ENCODE measurements at places on chromosomes 3 and 15.

GRCh38 chr3:165800970-165801369, 36.3 kb downstream of the BCHE start:
- DNase-seq = no peak

DNA sequence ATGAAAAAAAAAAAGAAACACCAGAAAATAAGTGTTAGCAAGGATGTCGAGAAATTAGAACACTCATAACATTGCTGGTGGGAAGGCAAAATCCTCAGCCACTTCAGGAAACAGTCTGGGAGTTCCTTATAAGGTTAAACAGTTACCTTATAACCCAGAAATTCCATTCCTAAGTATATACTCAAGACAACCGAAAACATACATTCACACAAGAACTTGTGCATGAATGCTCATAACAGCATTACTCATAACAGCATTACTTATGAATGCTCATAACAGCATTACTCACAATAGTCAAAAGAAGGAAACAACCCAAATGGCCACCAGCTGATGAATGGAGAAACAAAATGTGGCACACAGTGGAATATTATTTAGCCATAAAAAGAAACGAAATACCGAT, 34.8 kb upstream of the DCP1A start:
- no peak for DNase-seq

GRCh38 chr3:27826448-27826847, 104.3 kb upstream of the EOMES start:
- DNase-seq = no peak

GRCh38 chr3:144516026-144516425, 544.4 kb downstream of the DIPK2A start:
- no peak for DNase-seq

GRCh38 chr3:48660800-48661400, 1.8 kb downstream of the CELSR3 start:
- no peak for DNase-seq

DNA sequence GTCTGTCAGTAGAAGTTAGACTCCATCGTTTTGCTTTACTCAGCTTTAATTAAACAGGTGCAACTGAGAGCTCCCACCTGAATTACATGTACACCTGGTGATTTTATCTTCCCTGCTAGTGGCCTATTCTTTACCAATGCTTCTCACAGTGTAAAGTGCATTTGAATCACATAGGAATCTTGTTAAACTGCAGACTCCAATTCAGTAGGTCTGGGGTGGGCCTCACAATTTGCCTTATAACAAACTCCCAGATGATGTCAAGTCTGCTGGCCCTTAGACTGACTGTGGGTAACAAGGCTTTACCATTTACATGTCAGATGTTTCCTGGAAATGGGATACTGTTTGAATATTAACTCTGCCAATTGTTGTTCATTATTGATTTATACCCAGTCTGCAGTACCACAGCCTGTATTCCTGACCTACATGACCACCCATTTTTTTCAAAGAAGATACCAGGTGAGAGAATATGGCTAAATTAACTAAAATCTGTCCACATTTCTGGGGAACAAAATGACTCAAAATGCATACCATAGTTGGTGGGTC, 37.2 kb downstream of the CMSS1 start:
- DNase-seq = no peak

GRCh38 chr3:142444343-142444742, 3.5 kb downstream of the XRN1 start:
- DNase-seq = no peak

GRCh38 chr3:50275996-50276761, 2.7 kb upstream of the LSMEM2 start:
- no peak for DNase-seq

- DNase-seq = no peak
Observed at GRCh38 chr15:89768071-89768500, 8.0 kb upstream of the MESP2 start.

GRCh38 chr3:32712506-32713055, 27.6 kb downstream of the CNOT10 start:
- no peak for DNase-seq

DNA sequence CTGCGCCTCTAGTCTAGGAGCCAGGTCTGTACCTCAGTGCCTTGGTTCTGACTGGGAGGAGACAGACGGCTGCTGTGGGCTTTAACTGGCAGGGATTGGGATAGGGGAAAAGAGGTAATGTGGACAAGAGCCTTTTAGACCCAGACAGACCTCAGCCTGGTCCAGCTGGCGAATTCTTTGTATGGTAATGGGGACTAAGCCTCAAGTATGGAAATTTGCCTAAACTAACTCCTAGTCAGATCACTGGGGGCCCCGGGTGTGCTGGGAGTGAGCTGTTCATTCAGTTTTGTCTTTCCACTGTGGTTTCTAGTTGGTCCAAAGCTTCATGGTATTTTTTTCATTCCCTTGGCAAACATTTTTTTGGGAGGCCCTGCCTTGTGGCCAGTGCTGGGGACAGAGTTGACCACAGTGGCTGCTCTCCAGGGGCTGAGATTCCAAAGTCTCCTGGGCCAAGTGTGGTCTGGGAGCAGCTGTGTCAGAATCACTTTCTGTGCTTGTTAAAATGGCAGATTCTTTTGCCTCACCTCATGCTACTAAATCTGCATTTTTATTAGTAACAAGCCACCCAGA, 261.4 kb upstream of the C2CD4B start:
- DNase-seq = no peak

DNA sequence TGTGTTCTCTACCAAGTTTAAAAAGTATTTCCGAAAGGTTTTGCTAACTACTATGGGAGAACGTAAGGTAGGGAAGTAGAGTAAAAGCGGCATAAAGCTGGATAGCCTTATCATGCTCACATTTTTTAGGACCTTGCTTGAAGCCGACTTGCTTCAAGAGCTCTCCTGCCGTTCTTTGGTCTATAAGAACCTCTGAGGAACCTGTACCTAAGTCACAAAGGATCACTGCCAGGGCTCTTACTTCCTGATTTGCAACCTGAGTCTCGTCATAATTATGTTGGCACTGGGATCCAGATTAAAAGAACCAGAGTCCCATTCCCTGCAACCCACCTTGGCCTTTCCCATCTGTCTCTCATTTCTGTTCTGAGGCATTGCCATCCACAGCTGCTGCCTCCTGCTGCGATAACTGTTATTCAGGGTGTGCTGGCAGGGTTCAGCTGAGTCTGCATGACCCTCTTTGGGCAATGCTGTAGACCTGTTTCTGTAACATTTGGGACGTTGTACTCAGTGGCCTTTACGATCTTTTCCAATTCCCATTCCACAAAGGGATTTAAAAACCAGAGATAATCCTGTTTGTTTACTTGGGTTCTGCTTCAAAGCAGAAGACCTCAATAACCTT, 131.0 kb upstream of the UMPS start:
- no peak for DNase-seq

- DNase-seq = no peak
Observed at GRCh38 chr3:195113536-195114425, 157.2 kb downstream of the XXYLT1 start.

DNA sequence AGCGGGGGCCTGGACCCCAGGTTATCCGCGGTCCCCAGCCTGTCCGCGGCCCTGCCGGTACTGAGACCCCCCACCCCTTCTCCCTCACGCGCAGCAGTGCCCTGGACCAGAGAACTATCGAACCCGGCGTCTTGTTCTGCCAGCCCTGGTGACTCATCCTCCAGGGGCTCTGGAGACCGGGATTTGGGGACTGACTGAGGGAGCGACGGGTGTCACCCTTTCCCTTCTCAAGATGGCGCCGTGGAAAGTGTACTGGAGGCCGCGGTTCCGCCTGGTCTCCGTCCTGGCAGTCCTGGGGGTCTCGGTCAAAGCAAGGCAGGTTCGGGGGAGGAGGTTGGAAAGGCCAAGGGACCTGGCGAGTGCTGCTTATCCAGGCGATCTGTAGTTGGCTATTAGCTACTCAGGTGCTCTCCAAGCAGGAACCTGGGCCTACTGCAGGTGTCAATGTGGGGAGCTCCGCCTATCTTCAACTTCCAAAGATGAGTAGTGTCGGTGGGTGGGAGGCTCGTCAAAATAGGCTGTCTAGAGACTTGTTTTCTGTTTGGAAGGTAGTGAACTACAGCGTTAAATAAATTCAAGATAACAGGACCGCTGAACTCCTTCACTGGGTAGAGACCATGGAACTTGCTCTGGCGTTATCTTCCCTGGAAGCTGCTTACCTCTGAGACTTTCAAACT, 790 bp downstream of the RAB5A start:
- peak; percentile 9 for DNase-seq

- no peak for DNase-seq
Observed at GRCh38 chr3:150775001-150775599, 12.1 kb upstream of the SIAH2 start.

GRCh38 chr3:184283681-184284080, 7.9 kb downstream of the ECE2 start:
- no peak for DNase-seq

- no peak for DNase-seq
Observed at GRCh38 chr15:50181201-50181968, 611 bp upstream of the SLC27A2 start.

DNA sequence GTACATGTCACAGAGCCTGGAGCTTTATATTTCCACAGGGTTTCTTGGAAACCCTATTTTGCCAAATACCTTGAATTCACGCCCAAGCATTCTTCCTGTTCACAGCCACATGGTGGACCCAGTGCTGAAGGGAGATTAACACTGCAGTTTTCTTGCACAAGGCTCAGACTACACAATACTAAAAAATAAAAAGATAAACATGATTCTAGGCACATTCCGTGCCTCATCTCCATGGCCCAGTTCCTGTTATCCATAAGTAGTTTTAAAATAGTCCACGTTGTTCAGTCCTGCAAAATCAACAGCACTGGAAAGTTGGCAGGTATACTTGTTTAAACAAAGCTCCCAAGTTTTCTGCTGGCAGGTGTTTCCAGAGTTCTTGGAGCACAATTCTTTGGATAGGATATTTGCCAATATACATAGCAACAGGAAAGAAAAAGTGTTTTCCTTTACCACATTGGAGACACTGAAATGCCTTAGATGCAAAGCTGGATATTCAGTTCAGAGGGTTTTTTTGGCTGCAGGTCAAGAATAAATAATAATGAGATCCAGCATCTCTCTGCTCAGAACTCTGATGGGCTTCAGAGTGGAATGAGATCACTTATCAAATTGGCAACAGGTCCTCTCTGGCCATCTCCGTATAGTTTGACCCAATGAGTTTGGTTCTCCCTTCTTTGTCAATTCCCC, 88.1 kb upstream of the TGFBR2 start:
- no peak for DNase-seq

- no peak for DNase-seq
Observed at GRCh38 chr3:31610700-31611275, 78.1 kb downstream of the STT3B start.

- no peak for DNase-seq
Observed at GRCh38 chr15:78345396-78346125, 5.4 kb downstream of the CRABP1 start.

- DNase-seq = no peak
Observed at GRCh38 chr15:75544359-75544758, 34.8 kb downstream of the PTPN9 start.

GRCh38 chr3:45931496-45931895, 11.8 kb upstream of the CXCR6 start:
- no peak for DNase-seq

GRCh38 chr3:144097163-144097562, 125.5 kb downstream of the DIPK2A start:
- DNase-seq = no peak

DNA sequence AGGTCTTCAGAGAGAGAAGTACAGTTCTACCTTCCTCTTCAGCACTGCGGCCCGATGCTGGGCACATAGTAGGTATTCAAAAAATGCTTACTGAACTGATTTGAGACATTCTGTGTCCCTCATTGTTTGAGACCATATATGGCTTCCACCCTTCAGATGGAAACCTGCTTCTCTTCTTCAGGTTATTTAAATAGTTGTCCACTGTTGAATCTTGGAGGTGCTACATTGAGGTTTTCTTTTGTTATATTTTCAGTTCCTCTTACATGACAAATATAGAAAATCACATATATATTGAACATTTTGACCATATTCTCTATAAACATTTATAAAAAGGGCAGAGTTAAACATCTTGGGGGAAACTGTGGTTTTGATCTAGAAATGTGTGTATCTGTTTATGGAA, 200.2 kb upstream of the LRRC3B start:
- no peak for DNase-seq

DNA sequence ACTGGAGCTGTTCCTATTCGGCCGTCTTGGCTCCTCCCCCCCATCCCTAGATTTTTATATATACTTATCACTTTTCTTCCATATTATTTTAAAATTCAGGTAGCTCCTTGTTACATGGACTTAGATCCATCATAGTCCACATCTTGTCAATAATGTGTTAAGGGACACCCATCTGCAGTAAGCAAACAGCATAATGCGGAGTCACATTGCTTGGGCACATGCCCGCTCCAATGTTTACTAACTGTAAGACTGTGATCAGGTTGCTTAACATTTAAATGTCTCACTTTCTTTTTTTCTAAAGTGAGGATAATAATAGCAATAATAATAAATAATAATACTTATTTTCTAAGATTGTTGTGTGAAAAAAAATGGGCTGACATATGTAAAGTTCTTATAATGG, 303.2 kb upstream of the SOX14 start:
- DNase-seq = no peak

GRCh38 chr15:42194513-42194912, 13.6 kb downstream of the VPS39 start:
- no peak for DNase-seq

DNA sequence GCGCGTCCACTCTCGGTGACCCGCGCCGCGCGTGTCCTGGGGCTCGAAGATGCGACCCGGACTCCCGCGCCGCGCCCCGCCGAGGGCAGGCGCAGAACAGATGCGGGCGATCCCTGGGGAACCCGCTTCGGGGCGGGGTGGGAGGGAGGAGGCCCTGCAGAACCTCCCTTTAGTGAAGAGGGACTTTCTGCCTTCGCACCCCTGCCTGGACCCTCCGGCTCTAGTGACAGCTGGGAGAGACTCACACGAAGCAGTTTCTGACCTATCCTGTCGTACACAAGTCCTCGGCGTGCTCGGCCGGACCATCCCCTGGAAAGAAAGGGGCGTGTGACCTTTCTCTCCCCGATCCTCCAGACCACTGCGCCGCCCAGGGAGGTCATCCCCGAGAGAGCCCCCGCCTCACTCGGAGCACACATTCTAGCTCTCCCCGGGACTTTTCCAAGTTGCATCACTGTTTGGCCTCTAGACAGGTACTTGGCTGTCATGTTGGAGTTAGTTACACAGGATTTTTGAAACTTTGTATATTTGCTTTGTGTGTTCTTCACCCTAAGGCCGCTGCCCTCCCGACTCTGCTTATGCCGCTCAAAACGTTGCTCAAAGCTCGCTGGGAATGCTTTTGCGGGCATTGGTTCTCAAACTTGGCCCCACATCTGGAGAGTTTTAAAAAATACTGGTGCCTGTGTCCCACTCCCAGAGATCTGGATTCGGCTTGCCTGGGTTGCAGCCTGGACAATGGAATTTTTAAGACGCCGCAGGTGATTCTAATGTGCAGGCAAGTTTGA, 582 bp downstream of the CGNL1 start:
- DNase-seq = no peak

DNA sequence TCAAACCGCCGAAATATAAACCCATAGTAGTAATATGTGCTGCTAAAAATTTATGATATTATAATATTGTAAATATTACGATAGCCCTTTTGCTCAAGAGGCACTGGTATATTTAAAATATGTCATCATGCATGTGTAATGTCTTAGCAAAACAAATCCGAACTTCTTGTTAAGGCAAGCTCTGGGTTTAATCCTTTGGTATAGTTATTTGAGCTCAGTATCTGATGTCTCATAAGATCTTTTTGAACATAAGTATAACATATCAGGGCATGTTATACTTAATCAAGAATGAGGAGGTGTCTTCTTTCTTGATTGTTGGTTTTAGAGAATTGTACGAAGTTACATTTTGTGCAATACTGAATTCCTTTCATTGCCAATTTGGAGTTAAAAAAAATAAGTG, 154.1 kb upstream of the CBLB start:
- no peak for DNase-seq

GRCh38 chr3:66898155-66898554, 100.0 kb upstream of the KBTBD8 start:
- no peak for DNase-seq
